Cardiac muscle cell (in vitro differentiated cells and primary cell): ENCODE measurements at places on chromosomes 3 and 15.

- DNase-seq: no peak
Measured at GRCh38 chr3:10017636-10018292, 8.5 kb upstream of the FANCD2 start.

- no peak for DNase-seq
Measured at GRCh38 chr3:177647876-177648275, 450.6 kb upstream of the TBL1XR1 start.

- DNase-seq: no peak
Measured at GRCh38 chr15:60391722-60392315, 6.0 kb downstream of the ANXA2 start.

DNA sequence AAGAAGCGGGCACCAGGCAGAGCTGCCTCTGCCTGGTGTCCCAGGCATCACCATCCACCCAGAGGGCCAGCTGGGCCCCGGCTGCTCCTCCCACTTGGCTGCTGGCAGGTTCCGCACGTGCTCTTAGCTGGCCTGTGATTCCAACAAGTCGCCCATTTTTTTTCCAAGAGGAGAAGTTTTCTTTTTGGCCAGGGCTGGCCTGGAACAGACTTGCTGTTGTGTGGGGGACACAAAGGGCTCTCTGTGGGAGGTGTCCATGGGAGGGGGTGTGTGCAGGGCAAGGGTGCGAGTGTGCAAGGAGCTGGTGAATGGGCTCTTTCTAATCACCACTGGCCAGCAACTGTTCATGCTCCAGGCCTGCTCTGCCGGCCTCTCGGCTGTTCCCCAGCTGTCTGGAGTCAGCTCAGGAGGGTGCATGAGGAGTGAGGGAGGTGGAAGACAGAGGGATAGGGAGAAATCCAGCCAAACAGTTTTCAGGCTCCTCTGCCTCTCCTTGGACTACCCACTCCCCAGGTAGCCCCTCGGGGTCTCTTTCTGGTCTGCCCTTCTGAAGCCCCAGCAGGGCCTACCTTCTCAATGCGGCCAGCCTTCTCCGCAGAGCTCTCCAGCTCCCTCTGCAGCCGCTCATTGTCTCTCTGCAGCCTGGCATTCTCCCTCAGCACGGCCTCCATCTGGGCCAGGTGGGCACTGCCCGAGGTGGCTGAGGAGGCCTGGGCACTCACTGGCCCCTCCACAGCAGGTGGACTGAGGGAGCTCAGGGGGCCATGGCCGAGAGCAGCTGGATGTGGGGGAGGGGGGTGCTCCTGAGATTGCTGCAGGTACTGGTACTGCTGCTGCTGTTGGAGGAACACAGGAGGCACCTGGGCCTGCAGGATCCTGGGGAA is 7.1 kb downstream of the AMOTL2 start:
- no peak for DNase-seq

GRCh38 chr3:20040548-20041196 is 426 bp downstream of the KAT2B start:
- peak; percentile 79 for DNase-seq
